ENCODE measurements at places on chromosomes 7 and 10.

DNA sequence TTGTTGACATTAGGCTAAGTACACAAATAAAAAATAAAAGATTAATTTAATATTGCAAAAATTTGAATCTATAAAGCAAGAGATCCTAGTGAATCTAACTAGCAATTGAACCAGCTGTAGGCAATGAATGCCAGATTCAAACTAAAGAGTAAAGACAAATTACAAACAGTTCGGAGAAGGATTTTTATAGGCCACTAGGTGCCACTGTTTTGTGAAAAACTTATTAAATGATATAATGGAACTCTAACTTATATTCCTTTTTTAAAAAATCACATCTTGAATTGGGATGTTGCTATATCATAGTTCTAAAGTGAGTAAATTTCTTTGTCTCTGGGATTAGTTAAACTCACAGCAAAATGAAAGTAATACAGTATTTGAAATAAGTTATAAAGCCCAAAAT is 39.1 kb upstream of the GNAI1 start:
- DNase-seq, result no peak

DNA sequence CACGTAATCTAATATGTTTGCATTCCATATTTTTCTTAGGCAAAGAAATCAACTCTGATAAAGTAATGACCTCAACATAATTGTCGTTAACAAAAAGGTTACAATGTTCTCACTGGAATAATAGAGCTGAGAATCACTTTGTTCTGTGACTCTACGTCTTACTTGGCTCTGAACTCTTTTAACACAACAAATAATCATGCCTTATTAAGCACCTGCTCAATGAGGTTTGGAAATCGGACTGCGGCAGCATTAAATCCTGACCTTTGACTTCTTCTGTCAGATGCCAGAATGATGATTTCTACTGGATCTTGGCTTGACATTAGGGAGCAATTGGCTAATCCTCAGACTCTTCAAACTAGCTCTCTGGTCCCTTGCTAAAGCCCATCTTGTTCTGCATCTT is 233.6 kb downstream of the SEMA3D start:
- no peak for DNase-seq

DNA sequence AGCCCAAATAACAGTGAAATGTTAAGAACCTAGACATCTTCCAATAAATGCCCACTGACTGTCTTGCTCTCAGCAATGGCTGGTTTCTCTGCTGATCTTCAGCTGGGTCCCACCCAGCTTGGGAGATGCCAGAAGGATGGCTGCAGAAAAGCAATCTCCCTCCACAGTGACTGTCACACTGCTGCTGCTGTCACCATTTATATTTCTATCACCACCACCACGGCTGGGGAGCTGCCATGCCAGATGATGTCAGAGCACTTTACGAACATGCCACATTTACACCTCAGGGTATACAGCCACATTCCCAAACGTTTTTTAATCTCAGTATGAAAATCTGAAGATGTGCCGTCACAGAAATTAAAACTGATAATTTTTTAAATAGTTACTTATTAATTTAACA is 29.8 kb upstream of the FRMD4A start:
- no peak for DNase-seq

DNA sequence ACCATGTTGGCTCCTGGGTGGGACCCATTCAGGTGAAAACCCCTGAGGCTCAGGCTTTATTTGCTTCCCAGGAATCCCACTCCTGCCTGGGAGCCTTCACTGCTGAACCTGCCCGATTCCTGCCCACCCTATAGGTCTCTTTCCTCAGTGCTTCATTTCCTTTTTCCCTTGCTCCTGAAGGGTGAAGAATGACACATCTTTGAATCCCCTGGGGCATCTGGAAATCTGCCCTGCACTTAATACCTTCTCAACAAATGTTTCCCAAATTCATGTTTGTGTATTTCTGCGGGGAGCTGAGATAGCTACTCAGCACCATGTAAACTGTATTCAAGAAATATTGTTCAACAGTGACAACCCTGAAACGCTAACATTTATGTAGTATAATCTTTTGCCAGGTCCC is 10.3 kb upstream of the PCBD1 start:
- no peak for DNase-seq

GRCh38 chr10:77348082-77348481 is 289.5 kb downstream of the KCNMA1 start:
- no peak for DNase-seq
